Activated CD4-positive, alpha-beta T cell treated with anti-CD3 and anti-CD28 coated beads, Interleukin-2, amount 50 U/mL, for 16 hours (primary cell): ENCODE measurements at places on chromosomes 13 and 19.

- peak; percentile 66 for DNase-seq
Observed at GRCh38 chr13:30847650-30848307, 58.3 kb upstream of the MEDAG start.

DNA sequence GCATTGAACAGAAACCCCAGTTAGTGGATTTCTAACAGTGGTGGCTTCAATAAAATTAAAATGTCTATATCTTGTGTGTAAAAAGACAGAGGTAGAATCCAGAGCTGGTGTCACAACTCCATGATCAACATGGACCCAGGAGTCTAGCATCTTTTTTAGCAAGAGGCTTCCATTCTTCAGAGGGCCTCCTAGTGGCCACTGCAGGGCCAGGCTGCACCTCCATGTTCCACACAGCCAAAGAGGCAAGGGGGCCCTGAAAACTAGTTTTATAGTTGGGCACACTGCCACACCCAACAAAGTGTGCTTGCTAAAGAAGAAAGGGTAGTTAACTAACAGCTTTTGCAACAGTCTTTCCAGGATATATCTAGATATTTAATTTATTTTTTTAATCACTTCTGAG, 12.9 kb downstream of the N4BP2L1 start:
- peak; percentile 20 for DNase-seq

DNA sequence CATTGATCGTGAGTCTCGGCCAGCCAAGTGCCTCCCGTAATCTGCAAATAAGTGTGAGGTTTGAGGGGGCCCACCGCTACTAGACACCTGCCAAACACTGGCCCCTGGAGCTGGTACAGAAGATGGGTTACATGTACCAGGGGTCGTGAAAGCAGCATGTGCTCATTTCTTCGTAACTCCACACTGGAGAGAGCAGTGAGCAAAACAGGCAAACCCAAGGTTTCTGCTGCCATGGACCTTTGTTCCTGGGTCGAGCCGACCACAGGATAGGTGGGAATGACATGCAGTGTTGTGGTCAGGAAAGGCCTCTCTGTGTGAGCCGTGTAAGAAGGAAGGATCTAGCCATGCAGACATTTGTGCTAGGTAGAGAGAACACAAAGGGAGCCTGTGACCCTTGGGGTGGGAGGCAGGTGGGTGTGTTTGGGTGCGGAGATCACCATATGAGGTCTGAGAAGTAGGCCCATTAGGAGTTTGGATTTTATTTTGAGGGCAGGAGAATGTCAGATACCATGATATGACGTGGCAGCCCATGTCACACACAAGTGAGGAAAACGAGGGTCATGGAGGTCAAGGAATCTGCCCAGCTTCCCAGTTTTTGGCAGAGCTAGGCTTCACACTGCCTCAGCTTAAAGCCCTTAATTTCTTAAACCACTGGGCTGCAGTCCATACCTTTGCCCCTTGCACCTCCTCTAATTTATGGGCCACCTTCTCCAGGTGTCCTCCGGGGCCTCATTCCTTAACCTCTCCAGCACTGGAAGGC, 919 bp downstream of the GTF3A start:
- DNase-seq = peak; percentile 24

DNA sequence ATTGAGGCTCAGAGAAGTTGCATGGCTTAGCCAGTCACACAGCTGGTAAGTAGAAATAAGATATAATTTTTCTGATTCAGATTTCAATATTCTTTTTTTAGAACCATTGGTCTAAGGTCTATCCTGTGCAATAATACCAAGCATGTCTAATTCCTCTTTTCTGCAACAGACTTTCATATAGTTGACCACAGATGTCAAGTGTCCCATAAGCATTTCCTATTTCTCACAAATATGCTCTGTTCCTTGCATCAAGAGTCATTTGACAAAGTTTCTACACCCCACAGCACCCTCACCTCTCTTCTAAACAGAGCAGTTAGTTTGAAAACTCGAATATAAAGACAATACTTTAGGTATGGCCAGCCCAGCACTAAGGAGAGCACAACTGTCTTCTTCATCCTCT, 26.8 kb upstream of the SACS start:
- DNase-seq = no peak

DNA sequence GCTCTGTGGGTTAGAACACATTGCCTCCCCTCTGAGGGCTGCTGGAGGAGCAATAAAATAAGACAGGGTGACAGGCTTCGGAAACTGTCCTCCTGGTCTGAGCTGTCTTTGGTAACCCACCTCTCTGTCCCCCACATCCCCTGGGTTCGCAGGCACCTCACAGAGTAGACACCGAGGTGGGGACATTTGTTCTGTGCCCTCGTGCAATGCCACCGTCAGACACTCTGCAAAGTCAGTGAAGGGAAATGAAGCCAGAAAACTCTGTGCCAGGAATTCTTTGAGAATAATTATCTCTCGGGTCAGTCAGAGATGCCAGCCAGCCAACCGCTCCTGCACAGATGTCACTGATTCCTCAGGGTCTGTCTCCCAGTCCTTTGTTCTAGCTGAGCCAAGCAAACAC, 493.6 kb downstream of the FOXO1 start:
- no peak for DNase-seq

DNA sequence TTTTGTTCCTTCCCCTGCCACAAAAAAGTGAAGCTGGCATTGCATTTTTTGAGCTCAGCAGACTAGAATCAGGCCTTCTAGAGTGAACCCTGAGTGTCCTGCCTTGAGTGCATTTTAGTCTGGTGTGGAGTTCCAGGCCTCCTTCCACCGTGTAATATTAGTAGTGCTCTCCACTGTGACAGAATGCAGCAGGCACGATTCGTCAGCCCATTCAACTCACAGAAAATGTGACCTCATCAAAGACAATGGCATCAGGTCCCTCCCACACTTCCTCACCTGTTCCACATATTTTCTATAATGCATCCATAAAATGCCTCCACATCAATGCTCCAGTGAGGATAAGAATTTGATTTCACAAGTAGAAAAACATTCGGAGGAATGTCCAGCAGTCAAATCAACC, 227.6 kb downstream of the FGF9 start:
- no peak for DNase-seq

DNA sequence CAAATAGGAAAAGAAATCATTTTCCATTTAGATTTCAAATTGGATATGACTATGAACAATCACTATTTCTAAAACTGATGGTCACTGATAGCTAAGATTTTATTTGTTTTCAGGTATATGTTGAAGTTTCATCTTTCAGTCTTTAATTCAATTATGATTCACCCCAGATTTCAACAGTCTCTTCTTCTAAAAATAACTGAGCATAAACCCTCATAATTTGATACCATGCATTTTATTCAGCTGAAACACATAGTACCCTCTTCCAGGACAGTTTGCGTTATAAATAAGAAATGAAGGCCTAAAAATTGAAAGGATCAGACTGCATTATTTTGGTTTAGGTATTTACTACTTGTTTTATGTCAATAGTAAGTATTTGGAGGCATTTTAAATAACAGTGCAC, 428.5 kb upstream of the NBEA start:
- no peak for DNase-seq

GRCh38 chr13:52366291-52366690, 39.7 kb downstream of the THSD1 start:
- no peak for DNase-seq

DNA sequence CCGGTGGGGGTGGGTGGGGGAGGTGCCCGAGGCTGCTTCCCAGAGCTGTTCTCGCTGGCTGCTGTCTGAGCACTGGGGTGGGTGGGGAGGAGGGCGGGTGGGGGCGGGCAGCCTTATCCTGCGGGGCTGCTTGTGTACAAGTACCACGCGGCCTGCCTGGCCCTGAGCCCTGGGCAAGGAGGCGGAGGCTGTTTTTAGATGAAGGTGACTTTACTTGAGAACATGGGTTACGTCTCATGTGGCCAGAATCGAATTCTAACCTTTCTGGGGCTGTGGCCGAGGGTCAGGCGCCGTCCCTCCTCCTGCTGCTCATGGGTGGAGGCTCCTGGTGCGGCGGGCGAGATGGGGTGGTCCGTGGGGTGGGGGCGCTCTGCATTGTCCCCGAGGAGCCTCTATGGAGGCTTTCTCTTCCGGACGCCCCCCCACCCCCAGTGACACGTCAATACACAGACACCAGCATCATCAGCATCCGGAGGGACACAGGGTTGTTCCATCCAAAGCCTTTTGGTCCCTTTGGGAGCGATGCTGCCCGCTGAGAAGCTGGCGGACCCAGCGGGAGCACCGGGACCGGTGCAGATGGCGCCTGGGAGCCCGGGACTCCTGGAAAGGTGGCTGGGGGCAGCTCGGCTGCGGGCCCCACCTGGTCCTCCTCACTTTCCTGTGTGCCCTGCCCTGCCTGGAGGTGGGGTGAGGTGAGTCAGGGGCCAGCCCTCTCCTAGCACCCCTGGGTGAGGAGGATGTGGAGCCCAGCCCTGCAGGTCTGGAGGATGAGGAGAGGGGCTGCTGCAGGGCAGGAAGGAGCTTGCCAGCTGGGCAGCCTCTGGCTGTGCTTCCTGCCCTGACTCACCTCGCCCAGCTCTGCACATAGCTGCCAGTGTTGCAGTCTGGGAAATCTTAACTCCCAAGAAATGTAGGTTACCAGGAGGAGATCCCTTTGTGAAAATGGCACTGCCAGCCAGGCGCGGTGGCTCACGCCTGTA, 3.4 kb downstream of the BSG start:
- no peak for DNase-seq

- no peak for DNase-seq
Observed at GRCh38 chr13:61779456-61779855, 363.8 kb upstream of the PCDH20 start.

GRCh38 chr19:58123354-58123753, 25.3 kb upstream of the ZSCAN18 start:
- no peak for DNase-seq
